ENCODE measurements at places on chromosomes 6 and 20.

DNA sequence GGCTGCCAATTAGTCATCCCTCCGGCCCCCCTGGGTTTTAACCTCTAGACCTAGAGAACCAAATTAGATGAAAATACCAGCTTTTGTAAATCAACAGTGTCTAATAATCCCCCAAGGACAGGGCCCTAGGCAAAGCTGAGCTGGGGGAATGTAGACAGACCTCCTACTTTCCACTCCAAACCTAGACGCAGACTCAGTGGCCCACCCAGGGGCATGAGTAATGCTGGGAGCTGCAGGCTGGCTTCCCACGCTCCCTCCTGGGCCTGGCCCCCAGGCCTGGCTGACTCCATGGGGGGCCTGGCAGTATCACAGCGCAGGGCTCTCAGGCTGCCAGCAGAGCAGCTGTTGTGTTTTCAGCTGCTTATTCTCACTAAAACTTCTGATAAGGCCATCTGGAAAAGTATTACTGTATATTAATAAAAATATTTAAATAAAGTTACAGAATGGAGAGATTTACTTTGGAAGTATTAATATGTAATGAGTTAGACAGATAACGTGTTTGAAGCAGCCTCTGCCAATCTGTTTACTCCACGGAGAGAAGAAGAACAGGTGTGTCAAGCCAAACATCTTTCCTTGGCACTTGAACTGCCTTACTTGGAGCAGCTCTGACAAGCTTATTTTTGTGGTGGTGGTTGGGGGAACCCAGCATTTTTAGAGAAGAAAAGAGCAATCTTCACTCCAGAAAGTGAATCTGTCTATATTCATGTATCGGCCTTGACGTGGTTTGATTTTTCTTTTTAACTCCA, 144.0 kb upstream of the AGPAT4 start:
- no peak for DNase-seq

GRCh38 chr6:42148058-42148457, 5.6 kb upstream of the C6orf132 start:
- no peak for DNase-seq

GRCh38 chr6:395432-396125, 4.0 kb downstream of the IRF4 start:
- DNase-seq, result no peak

DNA sequence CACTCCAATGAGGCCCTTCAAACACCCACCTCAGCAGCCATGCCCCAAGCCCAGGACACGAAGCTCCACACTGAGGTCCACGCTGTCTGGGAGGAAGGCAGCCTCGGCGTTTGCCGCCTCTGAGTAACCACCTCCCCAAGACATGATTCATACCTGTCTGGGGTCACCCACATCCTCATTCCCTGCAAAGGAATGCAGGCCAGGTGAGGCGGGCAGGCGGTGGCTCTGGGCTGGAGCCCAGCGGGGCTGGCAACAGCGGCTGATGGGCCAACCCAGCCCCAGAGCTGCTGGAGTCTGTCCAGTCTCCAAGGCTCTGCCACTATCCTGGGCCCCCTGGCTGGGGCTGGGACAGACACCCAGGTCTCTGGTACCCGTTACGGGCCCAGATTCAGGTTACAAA, 14.8 kb downstream of the PMEPA1 start:
- no peak for DNase-seq

GRCh38 chr6:1802491-1803395, 193.0 kb downstream of the FOXC1 start:
- no peak for DNase-seq

DNA sequence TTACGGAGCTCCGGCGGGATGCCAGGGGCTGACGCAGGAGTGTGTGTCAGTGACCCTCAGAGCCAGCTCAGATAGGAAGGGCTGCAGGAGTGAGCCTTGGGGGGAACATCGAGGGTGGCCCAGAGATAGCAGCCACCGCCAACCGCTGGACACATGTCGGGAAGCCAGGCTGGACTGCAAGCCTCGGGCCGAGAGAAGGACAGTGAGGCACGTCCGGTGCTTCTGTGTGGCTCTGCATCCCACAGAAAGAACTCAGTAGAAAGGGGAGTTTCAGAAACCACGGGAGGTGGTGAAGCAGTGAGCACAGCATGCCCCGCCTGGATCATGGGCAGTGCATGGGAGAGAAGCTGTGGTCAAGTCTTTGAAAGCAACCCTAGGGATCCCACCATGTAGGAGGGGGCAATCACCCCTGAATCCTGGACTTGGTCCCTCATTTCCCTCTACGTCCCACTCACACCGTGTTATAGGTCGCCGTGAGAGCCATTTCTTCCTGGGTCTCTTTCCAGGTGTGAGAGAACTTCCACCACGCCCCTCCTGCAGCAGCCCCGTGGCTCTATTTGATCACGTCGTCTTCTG, 383.7 kb upstream of the CDH4 start:
- DNase-seq, result no peak

DNA sequence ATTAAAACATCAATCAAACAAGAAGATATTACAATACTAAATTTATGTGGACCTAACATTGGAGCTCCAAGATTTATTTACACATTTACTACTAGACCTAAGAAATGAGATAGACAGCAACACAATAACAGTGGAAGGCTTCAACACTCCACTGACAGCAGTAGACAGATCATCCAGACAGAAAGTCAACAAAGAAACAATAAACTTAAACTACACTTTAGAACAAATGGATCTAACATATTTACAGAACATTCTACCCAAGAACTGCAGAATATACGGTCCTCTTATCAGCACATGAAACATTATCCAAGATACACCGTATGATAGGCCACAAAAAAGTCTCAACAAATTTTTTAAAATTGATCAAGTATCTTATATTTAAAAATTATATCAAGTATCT, 27.0 kb downstream of the SLC17A1 start:
- DNase-seq, result no peak

DNA sequence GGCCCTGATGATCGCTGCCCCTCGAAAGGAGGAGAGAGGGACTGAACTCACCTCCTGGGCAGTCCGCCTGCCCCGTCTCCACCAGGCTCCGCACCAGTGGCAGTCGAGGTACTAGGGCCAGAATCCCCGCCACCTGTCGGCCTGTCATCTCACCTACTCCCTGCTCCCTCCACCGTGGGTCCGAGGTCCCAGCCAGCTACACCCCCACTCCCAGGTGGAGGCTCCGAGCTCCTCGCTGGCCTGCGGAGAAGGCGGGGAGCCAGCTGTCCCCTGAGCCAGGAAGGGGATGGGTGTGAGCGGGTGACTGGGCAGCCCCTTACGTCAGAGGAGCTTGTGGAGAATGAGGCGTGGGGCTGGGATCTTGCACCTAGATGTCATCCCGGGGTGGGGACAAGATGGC, 1066.5 kb upstream of the MANEA start:
- no peak for DNase-seq

DNA sequence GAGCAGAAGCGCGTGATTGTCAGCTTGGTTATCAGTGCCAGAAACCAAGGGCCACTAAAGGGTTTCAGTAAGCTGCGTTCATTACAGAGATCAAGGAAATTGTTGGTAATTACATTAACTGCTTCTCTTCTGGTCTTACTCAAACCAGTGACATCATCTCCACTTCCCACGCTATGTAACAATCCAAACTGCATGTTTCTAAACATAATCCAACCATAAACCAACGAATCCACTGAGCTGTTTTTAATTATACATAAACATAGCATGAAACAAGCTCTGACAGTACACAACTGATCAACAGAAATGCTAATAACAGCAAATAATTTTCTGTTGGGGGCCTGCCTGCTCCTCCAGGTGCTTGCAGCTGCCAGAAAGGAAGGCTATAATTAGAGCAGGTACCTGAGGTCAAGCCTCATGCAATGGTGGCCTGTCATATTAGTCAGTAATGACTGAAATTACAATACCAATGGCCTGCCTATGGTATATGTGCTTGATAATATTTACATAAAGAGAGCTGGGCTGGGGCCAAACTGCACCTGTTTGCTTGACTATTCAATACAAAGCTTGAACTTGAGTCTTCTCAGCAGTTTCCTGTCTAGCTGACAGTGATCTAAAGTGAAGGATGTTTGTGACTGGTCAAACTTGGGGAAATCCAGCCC, 40.1 kb downstream of the ILRUN start:
- DNase-seq, result no peak

GRCh38 chr20:53052380-53052779, 80.2 kb downstream of the TSHZ2 start:
- DNase-seq, result no peak
